ENCODE measurements at places on chromosomes 12 and 14. TPM values are rescaled to one million over a fixed set of nuclear protein-coding genes. Genes with fewer than 3 reads are reported as not detected.

Gene APPL2
- 40.9 TPM for total RNA-seq

Gene SSPN
- total RNA-seq: 11.6 TPM

Gene CLEC4C
- total RNA-seq: not detected

Gene CLEC1B
- total RNA-seq: not detected

Gene SVOP
- total RNA-seq: not detected

Gene DDHD1
- total RNA-seq: 41.9 TPM

Gene RNU6-8
- total RNA-seq: not detected

Gene CPM
- 23.3 TPM for total RNA-seq

Gene ORAI1
- total RNA-seq: 9.7 TPM

Gene HOXC9
- total RNA-seq: 7.4 TPM

Gene CLEC9A
- not detected for total RNA-seq

Gene ZNF839
- 9.5 TPM for total RNA-seq

Gene PLEKHG7
- not detected for total RNA-seq

Gene P2RX4
- 15.1 TPM for total RNA-seq

Gene USP5
- total RNA-seq: 91.5 TPM

Gene EVL
- total RNA-seq: 5.2 TPM

Gene INSM2
- total RNA-seq: not detected

Gene B4GALNT1
- 5.2 TPM for total RNA-seq

Gene PRIMA1
- total RNA-seq: not detected

Gene DEGS2
- total RNA-seq: not detected

Gene BEGAIN
- not detected for total RNA-seq

Gene CLEC2A
- total RNA-seq: not detected

Gene KIF5A
- total RNA-seq: 1.3 TPM

Gene PXMP2
- 10.8 TPM for total RNA-seq

Gene NID2
- 259 TPM for total RNA-seq

Gene ADAM20
- total RNA-seq: 0.86 TPM

Gene CCDC177
- total RNA-seq: not detected

Gene CLEC6A
- total RNA-seq: not detected

Gene TMEM119
- total RNA-seq: 186 TPM

Gene PTPRB
- total RNA-seq: 0.97 TPM

Gene GYS2
- total RNA-seq: not detected

Gene AMDHD1
- total RNA-seq: not detected

Gene PLEKHD1
- not detected for total RNA-seq

Gene TAS2R8
- 0.43 TPM for total RNA-seq

Gene SLC2A14
- 0.32 TPM for total RNA-seq

Gene FOXN4
- total RNA-seq: not detected

Gene ATL1
- total RNA-seq: 6.9 TPM
